ENCODE measurements at places on chromosomes 6 and 20. TPM values are rescaled to one million over a fixed set of nuclear protein-coding genes. Genes with fewer than 3 reads are reported as not detected.

The GPR63 gene
- total RNA-seq = 0.28 TPM

The GSTA3 gene
- not detected for total RNA-seq

The NUP43 gene
- total RNA-seq = 43.9 TPM

The MATN4 gene
- total RNA-seq = not detected

The RTF2 gene
- total RNA-seq = 85.7 TPM

The MCM3 gene
- total RNA-seq = 22.6 TPM

The KCNG1 gene
- total RNA-seq = 13.5 TPM

The LAMA4 gene
- total RNA-seq = 472 TPM

The NRM gene
- total RNA-seq = 1.7 TPM

The MDN1 gene
- total RNA-seq = 21.4 TPM

The ARMH2 gene
- not detected for total RNA-seq

The OR2H2 gene
- not detected for total RNA-seq

The HLA-DRB5 gene
- total RNA-seq = not detected

The TCP11 gene
- total RNA-seq = 0.19 TPM

The CD40 gene
- 14.9 TPM for total RNA-seq

The ESR1 gene
- 1.1 TPM for total RNA-seq

The CLPSL2 gene
- not detected for total RNA-seq

The C6orf15 gene
- not detected for total RNA-seq

The RFX6 gene
- total RNA-seq = not detected

The HEY2 gene
- 0.28 TPM for total RNA-seq

The SLC35F1 gene
- total RNA-seq = not detected

The COMMD7 gene
- 26.5 TPM for total RNA-seq

The TREM1 gene
- 0.19 TPM for total RNA-seq

The ETV7 gene
- 2.0 TPM for total RNA-seq

The PRDM13 gene
- not detected for total RNA-seq

The NDRG3 gene
- total RNA-seq = 16.5 TPM

The BTN1A1 gene
- total RNA-seq = under 0.01 TPM

The PCED1A gene
- 35.8 TPM for total RNA-seq

The CGAS gene
- 10.2 TPM for total RNA-seq

The CLDN20 gene
- total RNA-seq = not detected

The NT5DC1 gene
- 12.1 TPM for total RNA-seq

The ZNF217 gene
- 18.8 TPM for total RNA-seq

The BPI gene
- not detected for total RNA-seq

The EYS gene
- total RNA-seq = under 0.01 TPM

The LPA gene
- under 0.01 TPM for total RNA-seq

The PPIL1 gene
- total RNA-seq = 23.4 TPM

The HAO1 gene
- total RNA-seq = not detected

The DEF6 gene
- total RNA-seq = 1.3 TPM

The SIRPB2 gene
- total RNA-seq = not detected

The AAR2 gene
- 20.0 TPM for total RNA-seq

The IRF4 gene
- total RNA-seq = 0.28 TPM

The APCDD1L gene
- 7.3 TPM for total RNA-seq

The PHACTR3 gene
- total RNA-seq = not detected

Measured in regular cardiac myocyte (primary cell).